ENCODE measurements at places on chromosomes 12 and 14. TPM values are rescaled to one million over a fixed set of nuclear protein-coding genes. Genes with fewer than 3 reads are reported as not detected.

Gene HOXC12
- total RNA-seq, result 4.4 TPM

GRCh38 chr14:100428727-100429126, 105.6 kb downstream of the SLC25A47 start:
- no peak for DNase-seq

Gene GPN3
- total RNA-seq, result 12.2 TPM

- DNase-seq, result no peak
These were observed 94.6 kb upstream of the MUCL1 start for GRCh38 chr12:54759751-54760150.

DNA sequence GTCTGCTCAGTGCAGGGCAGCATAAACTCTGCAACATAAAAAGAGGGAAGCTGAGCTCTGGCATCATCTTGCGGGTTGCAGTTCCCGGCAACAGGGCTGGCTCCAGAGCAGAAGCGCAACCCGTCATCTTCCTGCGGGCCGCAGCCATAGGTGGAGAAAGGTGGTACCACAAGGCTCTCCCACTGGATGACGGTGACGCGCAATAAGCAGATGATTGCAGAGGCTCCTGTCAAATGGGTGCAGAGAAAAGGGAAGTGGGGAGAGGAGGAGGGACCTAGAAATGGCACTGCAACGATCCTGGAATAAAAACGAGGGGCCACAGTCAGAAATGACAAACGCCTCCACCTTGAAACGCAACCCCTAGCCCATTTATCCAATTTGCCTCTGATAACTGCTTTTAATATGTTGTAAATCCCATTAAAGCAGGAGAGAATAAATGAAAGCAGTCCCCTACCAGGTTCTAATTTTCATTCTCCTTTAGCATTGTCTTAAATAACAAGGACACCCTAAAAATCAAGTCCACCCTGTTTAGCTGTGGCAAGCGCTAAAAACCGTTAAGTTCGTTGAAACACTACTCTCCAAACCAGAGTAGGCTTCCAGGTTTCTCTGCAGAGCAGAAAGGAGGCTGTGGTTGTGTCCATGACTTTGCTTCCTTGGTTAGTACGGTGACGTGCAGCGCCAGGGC, 30.9 kb upstream of the TUBA1C start:
- peak; percentile 88 for DNase-seq

DNA sequence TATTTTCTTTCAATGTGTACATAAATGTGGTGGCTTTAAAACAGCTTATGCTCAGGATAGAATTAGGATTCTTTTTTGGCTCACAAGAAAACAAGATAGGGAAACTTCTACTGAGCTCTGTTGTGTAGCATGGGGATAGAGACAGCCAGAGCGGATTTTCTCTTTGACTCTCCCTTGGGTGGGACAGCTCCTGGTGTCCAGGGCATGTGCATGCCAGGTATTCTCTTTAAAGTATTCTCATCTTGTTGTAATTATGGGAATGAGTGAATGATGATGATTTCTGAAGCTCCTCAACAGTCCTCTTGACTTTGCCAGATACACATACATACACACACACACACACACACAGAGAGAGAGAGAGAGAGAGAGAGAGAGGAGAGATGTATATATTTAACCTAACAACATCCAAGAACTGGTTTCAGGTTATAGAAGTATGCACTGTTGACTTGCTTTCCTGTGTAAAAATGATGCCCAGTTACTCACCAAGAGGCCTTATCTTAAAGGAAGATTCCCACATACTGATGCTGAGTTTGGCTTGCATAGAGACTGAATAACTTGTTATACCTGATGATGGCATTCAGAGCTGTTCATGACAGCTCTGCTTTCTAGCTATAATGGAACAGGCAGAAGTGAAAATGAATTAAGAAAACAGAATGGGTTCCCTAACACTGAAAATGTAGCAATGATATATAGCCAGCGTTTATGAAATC, 387.5 kb downstream of the EGLN3 start:
- DNase-seq, result no peak

GRCh38 chr12:106145539-106146447, 7.0 kb upstream of the NUAK1 start:
- no peak for DNase-seq

Gene CLEC4D
- total RNA-seq, result not detected

- no peak for DNase-seq
These were observed 47.6 kb downstream of the ANO4 start for GRCh38 chr12:100842156-100842555.

Gene ACSS3
- 6.7 TPM for total RNA-seq

- no peak for DNase-seq
These were observed 256.9 kb downstream of the ATXN7L3B start for GRCh38 chr12:74794522-74794921.

GRCh38 chr12:50929831-50930230, 22.5 kb upstream of the HIGD1C start:
- no peak for DNase-seq

- DNase-seq, result peak; percentile 85
These were observed 212.0 kb downstream of the CACNA1C start for GRCh38 chr12:2264651-2265232.

Gene VRTN
- not detected for total RNA-seq

- DNase-seq, result no peak
These were observed 88.3 kb upstream of the MED13L start for GRCh38 chr12:116365606-116366455.

DNA sequence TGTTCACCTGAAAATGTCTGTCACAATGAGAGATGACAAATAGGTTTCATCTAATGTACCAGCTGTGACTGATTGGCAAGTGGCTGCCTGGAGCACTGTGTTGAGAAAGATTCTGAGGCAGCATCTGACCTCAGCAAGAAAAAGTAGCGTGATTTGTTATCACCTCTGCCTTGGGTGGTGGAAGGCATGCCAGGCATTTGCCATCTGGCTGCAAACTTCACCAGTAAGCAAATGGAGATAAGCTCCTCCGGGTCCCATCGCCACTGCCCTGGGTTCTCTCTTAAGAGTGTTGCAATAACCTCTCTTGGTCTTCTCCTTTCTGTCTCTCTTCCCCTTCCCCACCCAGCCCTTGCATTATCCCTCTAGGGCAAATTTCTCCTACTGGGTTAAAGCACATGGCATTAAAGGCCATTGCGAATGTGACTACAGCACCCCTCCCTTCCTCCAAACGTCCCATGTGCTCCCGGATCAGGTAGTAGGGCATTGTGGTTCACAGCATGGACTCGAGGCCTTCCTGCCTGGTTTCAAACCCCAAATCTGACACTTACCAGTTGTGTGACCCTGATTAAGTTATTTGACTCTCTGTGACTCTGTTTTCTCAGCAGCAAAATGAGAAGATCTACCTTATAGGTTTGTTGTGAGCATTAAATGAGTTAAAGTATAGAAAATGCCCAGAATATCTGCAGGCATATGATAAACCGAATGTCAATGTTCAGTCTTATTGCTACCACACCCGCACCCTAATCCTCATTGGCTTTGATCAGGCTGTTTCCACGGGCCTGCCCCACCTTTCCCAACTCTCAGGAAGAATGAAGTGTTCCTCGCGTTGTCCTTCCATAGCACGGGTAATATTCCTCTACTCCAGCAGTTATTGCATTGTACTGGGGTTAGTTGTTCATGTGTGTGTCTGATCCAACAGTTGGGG, 8.2 kb upstream of the LGALS3 start:
- DNase-seq, result no peak

GRCh38 chr12:21324551-21324950, 10.2 kb downstream of the SLCO1A2 start:
- no peak for DNase-seq
